ENCODE measurements at places on chromosomes 5 and 9. TPM values are rescaled to one million over a fixed set of nuclear protein-coding genes. Genes with fewer than 3 reads are reported as not detected.

Gene ATP6V0E1
- total RNA-seq: 178 TPM

Gene IL12B
- not detected for total RNA-seq

DNA sequence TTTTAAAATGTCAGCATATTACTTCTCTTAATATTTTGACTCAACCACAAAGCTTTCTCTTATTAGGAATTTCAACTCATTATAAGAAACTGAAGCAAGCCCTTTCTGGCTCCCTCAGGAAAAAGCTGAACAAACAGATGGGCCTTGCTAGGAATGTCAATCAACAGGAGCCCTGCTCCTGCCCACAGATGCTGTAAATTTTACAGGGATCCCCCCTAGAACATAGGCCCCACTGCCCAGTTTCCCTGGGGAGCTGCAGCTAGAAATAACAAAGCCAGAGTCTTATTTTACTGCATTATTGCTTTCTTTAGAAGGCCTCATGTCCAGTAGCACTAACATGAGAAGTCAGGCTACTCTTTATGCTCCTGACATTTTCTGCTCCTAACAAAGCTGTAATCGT is 103.8 kb downstream of the PCSK1 start:
- no peak for DNase-seq

Gene PCDHB7
- total RNA-seq: 0.96 TPM

Gene FOXD4L3
- not detected for total RNA-seq

Gene RANBP3L
- not detected for total RNA-seq

DNA sequence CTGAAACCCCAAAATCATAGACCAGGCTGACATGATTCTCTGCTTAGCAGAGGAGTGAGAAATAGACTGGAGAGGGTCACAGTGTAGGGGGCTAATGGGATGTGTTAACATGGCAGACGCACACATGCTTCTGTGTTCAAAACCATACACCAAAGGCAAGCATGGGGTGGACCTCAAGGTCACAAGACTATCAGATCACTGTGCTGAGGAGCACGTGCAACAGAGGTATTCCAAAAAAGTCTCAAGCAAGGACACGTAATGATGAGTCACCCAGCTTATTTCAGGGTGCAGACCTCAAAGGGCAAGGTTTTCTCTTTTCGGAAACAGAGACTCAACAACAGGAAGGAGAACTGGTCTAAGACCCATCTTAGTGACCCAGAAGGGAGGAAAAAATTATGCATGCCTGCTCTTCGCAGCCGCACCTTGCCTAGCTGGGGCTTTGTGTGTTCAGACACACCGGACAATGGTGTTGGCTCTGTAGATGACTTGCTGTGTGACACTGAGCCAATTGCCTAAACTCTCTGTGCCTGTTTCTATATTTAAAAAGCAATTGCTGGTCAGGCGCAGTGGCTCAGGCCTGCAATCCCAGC is 20.3 kb downstream of the WHRN start:
- no peak for DNase-seq

Gene LHX3
- total RNA-seq: not detected

- DNase-seq: no peak
Measured at GRCh38 chr9:77424993-77425392, 223.1 kb downstream of the GNA14 start.

DNA sequence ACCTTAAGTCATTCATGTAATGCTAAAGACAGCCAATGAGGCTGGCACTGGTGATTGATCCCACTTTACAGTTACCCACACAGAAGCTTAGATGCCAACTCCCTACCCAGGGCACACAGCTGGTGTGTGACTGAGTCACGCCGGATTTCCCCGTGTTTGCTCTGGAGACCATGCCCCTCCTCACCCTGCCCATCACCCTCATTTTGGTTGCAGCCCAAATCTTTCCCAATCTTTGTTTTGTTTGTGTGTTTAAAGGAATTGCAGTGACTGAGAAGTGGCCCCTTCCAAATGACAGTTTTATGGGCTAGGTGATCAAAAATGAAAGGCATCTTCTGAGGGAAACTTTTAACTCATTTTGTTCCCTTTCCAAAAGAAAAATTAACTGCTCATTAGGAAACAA is 10.9 kb downstream of the FBXL7 start:
- DNase-seq: no peak

Gene AIF1L
- total RNA-seq: 58.4 TPM

Gene NPR3
- total RNA-seq: 0.13 TPM

DNA sequence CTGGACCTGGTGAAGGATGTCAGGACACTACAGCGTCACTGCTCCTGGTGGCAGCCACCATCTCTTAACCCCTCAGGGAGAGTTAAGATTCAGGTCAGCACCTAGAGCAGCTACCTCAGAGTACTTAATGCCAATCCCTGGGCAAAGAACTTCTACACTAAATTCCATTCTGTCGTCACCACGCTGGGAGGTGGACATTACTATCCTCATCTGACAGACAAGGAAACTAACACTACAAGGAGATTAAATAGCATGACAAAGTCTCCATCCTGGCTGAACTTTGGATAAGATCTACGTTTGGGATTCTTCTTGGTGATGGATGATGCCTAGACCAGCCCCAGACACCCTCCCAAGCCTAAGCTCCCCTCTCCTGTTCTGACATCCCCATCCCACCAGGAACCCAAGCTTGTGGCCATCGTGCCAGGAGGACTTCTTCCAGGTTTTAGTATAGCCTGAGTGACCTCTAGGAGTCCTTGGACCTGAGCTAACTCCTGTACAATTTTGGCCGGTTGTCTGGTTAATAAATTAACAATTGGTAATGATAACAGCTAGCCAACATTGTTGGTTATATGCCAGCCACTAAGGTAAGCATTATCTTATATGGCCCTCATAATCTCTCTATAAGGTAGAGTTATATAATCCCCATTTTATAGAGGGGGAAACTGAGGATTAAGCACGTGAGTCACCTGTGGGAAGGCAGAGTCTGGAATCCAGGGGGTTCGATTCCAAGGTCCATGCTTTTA is 54.8 kb downstream of the C5orf15 start:
- DNase-seq: no peak

Data from kidney epithelial cell (primary cell).